MV-4-11 (cell line): ENCODE measurements at places on chromosomes 1 and 21.

DNA sequence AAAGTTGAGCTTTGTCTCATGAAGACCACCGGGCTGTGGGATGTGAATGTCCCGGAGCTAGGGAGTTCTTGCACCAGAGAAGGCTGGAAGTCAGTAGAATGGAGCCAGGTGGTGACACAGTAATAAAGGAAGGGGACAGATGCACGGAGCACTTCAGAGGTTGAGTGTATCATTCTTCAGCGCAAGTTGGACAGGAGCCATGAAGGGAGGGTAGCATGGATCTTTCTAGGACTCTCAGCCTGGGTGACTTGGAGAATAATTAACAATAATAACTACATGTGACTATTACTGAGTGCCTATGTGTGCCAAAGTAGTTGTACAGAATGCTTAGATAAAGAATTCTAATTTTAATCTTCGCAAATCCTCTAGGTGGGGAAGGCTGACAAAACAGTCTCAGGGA, 258.7 kb upstream of the AJAP1 start:
- no peak for DNase-seq

GRCh38 chr1:245160741-245161400, 6.1 kb downstream of the KIF26B start:
- no peak for DNase-seq

- no peak for DNase-seq
Observed at GRCh38 chr1:60936591-60937342, 145.6 kb upstream of the NFIA start.

DNA sequence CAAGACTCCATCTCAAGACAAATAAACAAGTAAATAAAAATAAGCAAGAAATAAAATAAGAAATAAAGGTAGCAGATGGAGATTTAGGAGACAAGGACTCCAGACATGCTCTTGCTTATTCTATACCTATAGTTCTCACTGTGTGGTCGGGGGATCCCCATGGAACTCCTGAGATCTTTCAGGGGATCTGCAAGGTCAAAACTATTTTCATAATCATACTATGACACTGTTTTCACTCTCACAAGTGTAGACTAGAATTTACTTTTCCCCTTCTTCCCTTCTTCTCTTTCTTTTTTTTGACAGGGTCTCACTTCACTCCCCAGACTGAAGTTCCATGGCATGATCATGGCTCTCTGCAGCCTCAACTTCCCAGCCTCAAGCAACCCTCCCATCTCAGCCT, 29.8 kb upstream of the NLRP3 start:
- DNase-seq = no peak

GRCh38 chr1:147890177-147890790, 12.3 kb upstream of the GJA8 start:
- peak; percentile 47 for DNase-seq

DNA sequence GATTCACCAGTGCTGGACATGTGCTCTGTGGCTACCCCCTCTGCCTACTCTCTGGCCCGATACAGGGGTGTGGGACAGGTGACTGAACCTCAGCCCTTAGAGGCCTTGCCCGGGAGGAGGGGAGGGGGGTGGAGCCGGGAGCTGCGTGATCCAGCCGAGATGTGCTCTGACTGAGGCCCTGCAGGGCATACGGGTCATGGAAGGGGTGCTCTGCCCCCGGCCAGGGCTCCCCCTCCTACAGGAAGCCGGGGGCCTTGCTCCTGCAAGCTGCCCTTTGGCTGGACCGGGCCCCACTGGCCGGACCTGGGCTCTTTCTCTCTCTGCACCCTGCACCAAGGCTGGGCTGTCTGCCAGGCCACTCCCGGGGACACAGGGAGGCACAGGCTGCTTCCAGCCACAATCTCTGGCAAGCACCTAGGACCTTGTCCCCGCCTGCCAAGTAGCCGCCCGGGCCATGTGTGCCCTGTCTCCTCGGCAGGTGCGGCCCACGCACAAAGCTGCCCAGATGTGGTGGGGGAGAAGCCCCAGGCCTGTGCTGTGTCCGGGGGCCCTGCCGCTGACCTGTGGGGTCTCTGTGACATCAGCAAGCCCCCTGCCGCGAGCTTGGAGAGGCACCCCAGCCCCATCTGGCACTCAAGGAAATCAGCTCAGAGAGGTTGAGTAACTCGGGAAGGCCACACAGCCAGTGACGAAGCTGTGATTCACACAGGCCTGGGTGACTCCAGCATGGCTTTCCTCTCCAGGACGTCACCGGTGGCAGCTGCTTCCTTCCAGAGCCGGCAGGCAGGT, 1.5 kb downstream of the SCNN1D start:
- no peak for DNase-seq

DNA sequence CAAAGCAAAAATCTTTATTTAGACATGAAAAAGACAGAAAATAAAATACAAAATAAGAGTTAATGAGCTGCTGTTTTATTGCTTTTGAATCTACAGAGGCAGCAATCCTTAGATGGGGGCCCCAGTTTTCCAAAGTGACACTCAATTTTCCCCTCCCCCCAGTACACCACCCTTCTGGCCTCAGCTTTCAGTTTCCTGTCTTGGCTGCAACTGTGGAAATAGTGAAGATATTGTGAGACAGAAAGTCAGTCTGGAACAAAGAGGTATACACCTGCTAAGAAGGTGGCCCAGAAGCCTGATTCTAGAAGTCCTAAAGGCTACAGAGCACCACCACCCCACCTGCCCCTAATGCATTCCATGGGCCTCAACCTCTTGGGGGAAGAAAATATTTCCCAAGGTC, 1.1 kb upstream of the MTMR11 start:
- DNase-seq = no peak

- peak; percentile 59 for DNase-seq
Observed at GRCh38 chr1:24866211-24867083, 63.6 kb downstream of the RUNX3 start.

DNA sequence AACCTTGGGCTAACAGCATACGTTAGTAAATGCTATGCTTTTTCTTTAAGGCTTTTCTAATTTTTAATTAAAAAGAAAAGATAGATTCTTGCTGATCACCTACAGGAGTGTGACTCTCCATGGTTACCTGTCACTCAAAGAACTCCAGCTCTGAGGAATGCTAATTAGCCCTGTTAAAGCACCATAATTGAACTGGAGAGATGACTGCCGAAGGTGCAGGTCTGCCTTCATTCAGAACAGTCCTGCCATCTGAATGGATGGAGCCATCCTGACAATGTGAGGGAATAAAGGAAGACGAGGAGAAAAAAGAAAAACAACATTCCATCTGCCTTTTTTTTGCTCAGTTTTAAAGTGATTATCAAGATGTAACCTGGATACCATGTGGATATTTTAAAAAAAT, 94.6 kb downstream of the ATP6V1G3 start:
- no peak for DNase-seq
